Glomerular endothelial cell (primary cell): ENCODE measurements at places on chromosomes 1 and 21. TPM values are rescaled to one million over a fixed set of nuclear protein-coding genes. Genes with fewer than 3 reads are reported as not detected.

The OR2L13 gene
- total RNA-seq = not detected in 2 replicates

The KCNT2 gene
- total RNA-seq = 0.05 and 0.41 TPM in 2 replicates

The LEPR gene
- 11.2 and 17.0 TPM in 2 replicates for total RNA-seq

The TBX19 gene
- 1.1 and 1.2 TPM in 2 replicates for total RNA-seq

The NOS1AP gene
- 1.4 and 2.0 TPM in 2 replicates for total RNA-seq

The RAB29 gene
- 32.3 and 41.4 TPM in 2 replicates for total RNA-seq

The OTUD3 gene
- 2.3 and 3.9 TPM in 2 replicates for total RNA-seq

The LRRC40 gene
- total RNA-seq = 18.3 and 20.9 TPM in 2 replicates

DNA sequence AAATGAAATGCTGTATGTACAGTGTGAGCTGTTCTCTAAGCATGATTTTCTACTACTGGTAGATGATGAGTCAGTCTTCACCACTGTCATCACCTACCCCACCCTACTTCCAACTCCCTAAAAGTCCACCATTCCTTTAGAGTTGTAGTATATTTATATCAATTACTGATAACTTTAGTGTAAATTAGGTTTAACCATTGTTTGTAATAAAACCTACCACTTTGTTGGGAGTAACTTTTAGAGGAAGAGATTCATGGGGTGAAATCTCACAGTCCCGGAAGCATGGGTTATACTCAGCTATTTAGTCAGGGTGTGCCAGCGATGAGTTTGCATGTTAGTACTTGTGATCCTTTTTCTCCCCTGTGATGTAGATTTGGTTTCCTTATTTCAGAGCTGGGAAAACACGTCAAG, 17.1 kb downstream of the MORC3 start:
- DNase-seq = no peak

- DNase-seq = no peak
Measured at GRCh38 chr1:83901547-83902155, 97.3 kb downstream of the TTLL7 start.

DNA sequence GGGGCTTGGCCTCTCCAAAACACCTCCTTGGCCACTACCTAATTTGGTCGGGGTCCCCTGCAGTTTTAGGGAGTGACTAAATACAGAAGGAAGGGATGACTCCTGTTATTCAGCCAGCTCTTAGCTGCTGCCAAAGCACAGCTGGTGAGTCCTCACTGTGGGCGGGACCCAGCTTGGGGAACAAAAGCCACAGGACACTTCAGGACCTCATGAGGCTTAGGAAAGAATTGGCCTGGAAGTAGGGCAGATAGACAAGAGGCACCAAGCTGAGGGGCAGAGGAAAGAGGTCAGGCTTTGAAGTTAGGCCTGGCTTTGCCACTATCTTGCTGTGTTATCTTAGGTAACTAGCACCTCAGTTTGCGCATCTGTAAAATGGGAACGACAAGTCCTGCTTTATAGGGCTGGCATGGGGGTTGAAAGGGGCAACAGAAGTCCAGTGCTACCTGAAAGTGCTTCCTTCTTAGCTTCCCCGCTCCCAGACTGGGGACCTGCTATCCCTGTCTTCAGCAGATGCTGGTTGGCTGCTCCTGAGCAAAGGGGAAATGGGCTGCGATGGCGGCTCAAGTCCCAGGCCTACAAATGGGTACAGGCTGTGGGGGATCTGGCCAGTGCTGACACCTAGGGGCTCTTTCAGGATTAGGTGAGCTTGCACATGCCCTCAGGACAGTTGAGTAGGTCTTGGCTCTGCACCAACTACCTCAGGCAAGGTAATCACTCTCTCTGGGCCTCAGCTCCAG, 15.7 kb downstream of the IFI6 start:
- DNase-seq = no peak

GRCh38 chr1:36752891-36753361, 270.2 kb upstream of the CSF3R start:
- DNase-seq = no peak

DNA sequence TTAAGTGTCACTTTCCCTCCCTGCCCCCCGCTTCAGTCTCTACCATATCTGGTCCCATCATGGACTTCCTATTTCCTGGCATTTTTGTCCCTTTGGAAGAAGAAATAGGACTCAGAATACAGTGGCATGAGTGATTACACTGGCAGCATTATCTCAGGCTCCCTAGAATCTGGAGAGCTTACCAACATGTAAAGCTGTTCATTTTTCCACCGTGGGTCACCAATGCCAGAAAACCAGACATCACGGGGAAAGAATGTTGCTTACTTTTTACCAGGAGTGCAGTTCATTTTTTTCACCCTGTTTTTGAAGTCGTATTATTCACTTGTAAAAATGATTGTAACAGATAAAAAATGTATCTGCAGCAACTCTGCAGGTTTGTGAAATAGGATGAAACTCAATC, 44.8 kb downstream of the BACH1 start:
- DNase-seq = no peak

GRCh38 chr1:38733761-38734160, 125.8 kb downstream of the RRAGC start:
- no peak for DNase-seq

- no peak for DNase-seq
Measured at GRCh38 chr1:92408825-92409224, 77.9 kb downstream of the GFI1 start.

GRCh38 chr1:197924516-197925123, 7.4 kb downstream of the LHX9 start:
- no peak for DNase-seq

- DNase-seq = no peak
Measured at GRCh38 chr1:11862890-11863289, 4.1 kb upstream of the NPPB start.
